ENCODE measurements at places on chromosomes 3 and 15.

DNA sequence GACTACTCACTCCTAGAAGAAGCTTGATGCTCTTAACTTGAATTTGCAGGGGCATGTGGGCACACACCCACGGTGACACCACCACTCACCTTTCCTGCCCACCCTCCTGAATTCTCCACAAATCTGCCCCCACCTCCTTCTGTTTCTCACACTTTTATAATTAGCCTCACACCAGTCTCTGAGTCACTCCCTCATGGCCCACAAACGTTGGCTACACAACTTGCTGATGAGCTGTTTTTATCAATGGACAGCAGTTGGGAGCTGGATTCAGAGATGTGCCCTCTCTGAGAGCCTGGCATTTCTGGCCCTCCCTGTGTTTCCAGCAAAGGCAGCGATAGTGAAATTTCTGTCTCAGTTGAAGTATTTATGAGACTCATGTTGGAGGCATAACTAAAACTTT, 1.3 kb downstream of the COLQ start:
- no peak for DNase-seq

DNA sequence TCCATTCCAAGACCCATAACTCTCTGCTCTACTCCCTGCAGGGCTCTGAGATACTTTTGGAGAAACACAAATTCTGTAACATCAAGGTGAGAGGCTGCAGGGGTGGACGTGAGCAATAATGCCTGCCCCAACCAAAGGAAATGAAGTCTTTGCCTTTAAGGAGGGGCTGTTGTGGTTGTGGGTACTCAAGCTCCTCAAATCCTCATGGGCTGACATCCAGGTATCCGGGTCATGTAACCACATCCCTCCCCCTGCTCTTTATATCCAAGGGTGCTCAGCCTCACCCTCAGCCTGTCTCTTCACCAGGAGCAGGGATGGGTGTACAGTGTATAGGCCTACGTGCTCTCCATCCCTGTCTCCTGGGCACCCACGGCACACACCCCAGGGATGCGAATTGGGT, 32.3 kb downstream of the NOX5 start:
- no peak for DNase-seq

DNA sequence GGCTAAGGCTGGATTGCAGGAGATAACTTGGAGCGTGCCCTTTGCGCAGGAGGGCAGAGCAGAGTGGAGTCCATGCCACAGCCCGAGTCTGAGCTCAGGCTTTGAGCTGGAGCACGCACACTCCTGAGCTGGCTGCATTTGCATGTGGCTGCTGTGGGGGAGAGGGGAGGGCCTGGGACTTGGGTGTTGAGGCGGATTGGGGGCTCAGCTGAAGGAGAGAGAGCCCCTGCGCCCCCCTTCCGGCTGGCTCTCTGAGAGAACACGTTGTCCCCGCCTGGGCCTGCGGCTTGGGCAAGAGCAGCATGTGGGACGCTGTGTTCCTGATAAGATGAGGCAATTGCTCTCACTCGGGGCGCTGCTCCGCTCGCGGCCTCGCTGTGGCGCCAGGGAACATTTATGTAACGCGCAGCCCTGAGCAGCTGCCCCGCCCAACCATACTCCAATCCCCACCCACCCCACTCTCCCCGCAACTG, 39.1 kb downstream of the KLF13 start:
- DNase-seq = peak; percentile 86

- DNase-seq = no peak
These were observed 12.1 kb downstream of the ZDHHC19 start for GRCh38 chr3:196198771-196199753.

GRCh38 chr3:157533298-157534070, 30.3 kb upstream of the VEPH1 start:
- no peak for DNase-seq

DNA sequence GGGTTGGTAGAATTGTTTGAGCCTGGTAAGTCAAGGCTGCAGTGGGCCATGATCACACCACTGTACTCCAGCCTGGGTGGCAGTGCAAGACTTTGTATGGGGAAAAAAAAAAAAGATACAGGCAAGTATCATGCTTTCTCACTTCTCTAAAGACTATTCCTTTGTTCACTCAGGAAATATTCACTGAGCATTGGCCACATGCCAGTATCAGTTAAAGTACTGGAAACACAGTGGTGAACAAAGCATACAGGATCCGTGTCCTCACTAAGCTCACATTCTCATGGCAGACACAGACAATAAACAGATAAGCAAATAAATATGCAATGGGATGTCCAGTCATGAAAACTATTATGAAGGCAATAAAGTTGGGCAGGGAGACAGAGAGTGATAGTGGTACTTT, 5.1 kb upstream of the MTHFS start:
- DNase-seq = no peak

DNA sequence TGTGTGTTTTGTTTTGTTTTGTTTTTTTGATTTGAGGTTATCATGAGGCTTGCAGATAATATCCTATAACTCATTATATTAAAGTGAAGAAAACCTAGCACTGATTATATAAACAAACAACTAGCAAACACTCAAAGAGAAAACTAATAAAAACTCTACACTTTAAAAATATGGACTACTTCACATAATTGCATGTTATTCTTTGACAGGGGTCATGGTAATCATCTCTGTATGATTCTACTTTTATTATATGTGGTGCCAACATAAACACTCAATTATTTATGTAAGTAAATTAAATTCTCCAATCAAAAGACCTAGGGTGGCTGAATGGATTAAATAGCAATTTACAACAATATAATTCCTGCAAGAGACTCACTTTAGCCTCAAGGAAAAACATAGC, 44.6 kb upstream of the P3H2 start:
- DNase-seq = no peak

DNA sequence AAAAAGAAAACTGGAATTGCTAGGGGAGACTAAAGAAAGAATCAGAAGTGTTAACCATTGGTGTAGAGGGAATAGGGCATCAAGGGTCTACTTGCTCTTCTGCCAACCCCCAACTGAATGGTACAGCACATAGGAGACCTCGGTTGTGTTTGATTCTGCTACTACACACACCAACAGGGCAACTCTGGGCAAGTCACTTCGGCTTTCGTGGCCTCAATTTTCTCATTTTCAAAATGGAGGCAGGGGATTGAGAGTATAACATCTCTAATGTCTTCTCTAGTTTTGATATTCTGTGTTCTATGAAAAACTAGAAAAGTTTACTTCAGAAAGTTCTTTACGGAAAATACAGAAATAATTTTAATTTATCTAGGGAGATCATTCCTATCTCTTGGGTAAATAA, 120.3 kb upstream of the PHLDB2 start:
- DNase-seq = no peak

DNA sequence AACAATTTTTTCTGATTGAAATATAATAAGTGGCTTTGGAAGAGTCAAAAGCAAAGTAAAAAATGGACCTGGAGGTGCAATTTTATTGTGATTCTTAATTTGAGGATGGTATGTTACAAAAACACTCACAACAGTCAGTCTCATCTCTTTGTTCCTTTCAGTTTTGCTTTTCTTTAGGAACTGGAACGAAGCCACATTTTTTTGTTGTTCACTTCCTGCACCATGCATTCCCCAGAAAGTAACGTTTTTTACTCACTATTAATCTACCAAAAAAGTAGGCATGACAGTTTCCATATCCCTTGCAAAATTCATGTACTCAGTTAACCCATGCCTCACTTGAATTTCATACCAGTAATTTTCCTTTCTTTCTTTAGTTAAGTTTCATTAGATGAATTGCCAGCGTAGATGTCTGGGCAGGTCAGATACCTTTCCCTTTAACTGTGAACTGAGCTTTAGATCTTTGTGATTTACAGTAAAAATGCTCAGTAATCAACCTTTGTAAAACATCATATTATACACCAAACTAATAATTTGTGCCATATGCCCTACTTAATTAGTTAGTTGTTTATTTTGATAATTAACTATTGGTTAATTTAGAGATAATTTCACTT, 384.3 kb downstream of the ROBO1 start:
- DNase-seq = no peak

- no peak for DNase-seq
These were observed 78.7 kb downstream of the EPHB1 start for GRCh38 chr3:134873789-134874188.

DNA sequence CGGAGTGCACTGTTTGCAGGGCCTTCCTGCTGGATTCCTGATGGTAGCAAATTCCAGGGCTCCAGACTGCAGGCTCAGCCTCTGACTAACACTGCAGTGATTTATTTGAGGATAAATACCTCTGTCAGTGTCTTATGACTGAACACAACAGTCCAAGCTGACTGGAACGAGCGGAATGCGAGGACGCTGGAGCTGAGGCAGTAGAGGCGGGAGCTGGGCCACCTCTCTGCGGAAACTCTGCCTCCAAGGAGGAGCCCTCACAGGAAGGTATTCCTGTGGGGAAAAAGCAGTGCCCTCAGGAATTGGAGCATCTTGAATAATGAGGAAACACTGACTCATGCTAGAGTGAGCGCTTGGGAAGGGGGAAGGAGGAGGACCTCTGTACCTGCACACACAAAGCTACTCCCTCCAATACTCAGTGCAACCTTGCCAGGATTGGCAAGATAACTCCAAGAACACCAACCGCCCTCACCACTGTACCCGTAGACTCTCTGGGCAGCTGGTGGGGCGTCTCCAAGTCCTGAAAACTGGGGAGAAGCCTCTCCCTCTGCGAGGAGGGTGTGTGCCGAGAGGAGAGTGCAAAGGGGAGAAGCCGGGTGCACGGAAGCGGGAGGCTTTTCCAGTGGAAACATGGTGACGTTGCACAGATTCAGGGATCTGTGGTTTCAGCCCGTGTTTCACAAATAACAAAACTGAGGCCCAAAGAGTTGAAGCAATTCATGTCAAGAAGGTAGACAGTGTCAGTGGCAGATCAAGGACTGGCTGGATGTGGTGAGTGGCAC, 43.0 kb downstream of the VGLL4 start:
- no peak for DNase-seq

DNA sequence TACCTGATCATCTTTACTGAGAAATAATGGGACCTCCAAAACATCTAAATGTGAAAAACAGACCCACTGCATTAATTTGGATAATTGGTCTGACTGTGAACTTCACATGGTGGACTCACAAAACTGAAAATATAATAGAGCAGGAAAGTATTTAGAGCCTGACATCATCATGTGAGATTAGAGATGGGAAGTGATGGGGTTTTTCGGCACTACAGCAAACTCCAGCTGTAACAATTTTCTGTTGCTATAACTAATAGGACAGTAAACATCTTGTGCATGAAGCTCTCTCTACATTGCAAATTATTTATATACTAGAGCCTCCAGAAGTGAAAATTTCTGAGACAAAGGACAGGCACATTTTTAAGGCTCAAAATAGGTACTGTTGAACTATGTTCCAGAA, 32.2 kb downstream of the VEPH1 start:
- DNase-seq = no peak
